ENCODE measurements at places on chromosomes 13 and 19.

GRCh38 chr13:46571189-46571908, 18.4 kb downstream of the LRCH1 start:
- no peak for DNase-seq

DNA sequence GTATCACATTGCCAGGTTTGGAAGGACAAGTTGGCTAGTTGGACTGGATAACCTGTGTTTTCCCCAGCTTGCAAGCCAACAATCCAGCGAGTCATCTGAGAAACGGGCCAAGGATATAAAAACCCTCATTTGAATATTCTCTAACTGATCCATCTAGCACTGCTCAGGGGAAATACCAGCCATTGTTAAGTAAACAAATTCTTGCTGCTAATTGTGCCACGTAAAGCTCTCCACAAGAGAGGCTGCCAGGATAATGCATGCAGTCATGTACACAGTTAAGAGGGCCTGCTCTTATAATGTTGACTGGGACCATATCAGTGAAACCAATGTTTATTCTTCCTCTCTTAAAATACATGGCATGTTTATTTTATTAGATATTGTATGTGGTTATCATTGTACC, 663.2 kb upstream of the SGCG start:
- no peak for DNase-seq

DNA sequence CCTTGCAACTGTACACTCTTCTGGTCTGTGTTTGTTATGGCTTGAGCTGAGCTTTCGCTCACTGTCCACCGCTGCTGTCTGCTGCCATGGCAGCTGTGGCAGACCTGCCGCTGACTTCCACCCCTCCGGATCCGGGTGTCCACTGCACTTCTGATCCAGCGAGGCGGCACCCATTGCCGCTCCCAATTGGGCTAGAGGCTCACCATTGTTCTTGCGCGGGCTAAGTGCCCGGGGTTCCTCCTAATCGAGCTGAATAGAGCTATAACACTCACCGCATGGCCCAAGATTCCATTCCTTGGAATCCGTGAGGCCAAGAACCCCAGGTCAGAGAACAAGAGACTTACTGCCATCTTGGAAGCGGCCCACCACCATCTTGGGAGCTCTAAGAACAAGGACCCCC, 2.2 kb upstream of the PSMC4 start:
- no peak for DNase-seq

- DNase-seq = no peak
Observed at GRCh38 chr19:4911786-4912672, 2.7 kb downstream of the UHRF1 start.

- no peak for DNase-seq
Observed at GRCh38 chr19:50427997-50428425, 4.7 kb upstream of the MYBPC2 start.

DNA sequence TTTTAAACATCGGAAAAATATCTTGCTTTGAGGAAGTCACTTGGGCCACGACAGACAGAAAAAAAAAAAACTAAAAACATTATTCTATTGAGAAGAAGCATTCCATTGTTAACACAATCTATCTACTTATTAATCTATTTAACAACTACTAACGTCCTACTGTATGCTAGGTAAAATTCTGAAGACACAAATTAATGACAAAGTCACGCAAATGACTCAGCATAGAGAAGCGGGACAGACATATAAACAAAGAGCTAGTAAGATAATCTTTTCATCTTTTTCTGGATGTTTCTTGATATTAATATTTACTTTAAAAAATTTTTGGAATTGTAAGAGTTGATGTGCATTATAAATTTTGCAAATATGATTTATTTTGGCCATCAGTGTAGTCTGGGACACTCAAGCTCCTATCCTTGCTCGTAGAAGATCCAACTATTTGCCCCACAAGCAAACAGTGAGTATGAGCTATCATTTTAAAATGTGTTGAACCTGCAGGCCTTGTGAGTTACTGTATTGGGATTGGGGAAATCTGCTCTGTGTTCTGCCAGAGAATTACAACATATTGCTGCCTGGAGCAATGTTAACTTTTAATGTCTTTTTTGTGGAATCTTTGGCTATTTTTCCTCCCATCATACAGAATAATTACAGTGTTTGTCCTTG, 109.1 kb downstream of the PCDH9 start:
- DNase-seq = no peak

- DNase-seq = no peak
Observed at GRCh38 chr19:44608391-44608821, 5.0 kb upstream of the IGSF23 start.

DNA sequence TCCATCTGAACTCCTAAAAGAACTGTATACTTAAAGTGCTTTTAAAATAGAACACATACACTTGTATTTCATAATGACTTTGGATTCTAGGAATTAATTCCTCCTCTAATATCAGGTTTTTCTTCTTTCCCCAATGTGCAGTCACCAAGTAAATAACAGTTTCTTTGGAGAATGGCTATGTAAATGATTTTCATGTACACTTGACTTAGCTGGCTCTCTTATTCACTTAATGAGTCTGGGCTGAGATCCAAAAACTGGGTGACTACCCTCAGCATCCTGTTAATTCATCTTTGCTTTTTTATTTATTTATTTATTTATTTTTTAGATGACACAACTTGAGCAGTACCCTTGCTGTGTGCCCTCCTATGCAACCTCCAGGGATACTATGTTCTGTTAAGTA, 1003.7 kb downstream of the SLITRK1 start:
- DNase-seq = no peak

DNA sequence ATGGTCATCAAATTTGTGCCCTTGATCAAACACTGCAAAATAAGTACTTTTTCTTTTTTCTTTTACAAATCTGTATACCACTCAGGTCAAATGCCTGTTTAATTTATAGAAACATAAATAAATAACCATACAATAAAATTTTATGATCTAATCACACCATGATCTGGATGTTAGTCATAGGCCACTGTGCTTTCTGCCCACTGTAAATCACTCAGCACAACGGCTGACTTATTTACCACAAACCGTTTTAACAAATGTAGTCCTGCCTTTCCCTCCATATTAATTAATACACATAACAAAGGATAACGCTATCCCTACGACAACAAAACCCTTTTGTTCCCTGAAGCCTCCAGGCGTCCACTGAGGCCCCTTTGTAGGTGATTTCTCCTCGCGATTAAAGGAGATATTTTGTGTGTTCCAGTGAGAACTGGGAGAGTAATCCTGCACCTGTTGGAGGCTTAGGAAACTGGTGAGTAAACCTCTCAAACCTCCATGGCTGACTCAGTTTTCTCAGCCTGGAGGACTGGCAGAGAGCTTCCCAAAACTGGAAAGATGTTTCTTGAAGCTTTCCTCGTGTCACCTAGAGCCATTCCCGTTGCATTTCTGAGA, 477.1 kb upstream of the SGCG start:
- DNase-seq = no peak

DNA sequence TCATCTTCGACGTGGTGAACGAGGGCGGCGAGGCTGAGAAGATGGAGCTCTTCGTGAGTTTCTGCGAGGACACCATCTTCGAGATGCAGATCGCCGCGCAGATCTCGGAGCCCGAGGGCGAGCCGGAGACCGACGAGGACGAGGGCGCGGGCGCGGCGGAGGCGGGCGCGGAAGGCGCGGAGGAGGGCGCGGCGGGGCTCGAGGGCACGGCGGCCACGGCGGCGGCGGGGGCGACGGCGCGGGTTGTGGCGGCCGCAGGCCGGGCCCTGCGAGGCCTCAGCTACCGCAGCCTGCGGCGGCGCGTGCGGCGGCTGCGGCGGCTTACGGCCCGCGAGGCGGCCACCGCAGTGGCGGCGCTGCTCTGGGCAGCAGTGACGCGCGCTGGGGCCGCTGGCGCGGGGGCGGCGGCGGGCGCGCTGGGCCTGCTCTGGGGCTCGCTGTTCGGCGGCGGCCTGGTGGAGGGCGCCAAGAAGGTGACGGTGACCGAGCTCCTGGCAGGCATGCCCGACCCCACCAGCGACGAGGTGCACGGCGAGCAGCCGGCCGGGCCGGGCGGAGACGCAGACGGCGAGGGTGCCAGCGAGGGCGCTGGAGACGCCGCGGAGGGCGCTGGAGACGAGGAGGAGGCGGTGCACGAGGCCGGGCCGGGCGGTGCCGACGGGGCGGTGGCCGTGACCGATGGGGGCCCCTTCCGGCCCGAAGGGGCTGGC, 52.6 kb downstream of the MAP4K1 start:
- DNase-seq = no peak

DNA sequence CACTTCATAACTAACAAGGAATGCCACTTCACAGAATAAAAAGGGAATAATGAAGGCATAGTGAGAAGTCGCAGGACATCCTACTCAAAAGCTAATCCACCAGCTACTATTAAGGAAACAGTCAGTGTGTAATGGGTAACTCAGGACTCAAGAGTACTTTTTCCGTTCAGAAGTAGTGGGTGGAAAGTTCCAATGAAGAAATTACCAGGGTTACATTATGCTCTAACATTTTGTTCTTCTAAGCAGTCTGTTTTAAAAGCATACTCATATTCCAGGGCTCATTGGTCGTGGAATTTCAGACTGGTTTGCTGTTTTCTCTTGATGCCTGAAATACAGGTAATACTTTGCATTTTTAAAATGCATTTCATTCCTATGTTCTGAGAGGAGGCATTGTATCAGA, 222.4 kb upstream of the IRS2 start:
- DNase-seq = no peak

GRCh38 chr13:51063909-51064308, 47.2 kb downstream of the C13orf42 start:
- no peak for DNase-seq

DNA sequence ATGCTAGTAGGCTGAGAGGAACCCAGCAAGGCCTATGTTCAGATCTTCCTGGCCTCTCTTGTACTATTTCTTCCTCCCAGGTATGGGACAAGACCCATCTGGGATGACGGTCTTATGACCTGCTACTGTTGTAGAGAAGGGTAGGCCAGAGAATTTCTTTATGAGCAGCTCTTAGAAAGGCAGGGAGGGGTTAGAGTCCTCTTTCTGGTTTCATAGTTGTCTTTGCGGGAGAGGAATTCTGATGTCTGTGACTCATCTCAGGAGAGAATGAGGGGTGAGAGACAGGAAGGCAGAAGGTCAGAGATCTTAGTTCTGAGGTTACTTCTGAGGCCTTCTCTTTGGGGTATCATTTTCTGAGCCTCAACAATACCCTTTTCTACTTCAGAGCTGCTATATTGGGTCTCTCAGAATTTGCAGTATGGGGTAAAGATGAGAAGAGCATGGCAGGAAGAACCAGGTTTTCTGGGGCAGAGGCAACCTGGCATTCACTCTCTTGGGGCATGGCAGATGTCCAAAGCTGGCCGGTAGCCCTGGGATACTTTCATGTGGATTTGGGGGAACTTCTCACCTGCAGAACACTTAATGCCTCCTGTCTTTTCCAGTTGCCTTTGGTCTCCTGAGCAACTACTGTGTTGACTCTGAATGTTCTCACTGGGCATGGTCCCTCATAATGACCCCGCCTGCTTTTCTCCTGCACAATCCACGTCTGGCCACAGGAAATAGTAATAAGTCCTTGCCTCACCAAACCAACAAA, 154.4 kb downstream of the GGACT start:
- no peak for DNase-seq

GRCh38 chr13:113150550-113151365, 7.7 kb upstream of the PROZ start:
- no peak for DNase-seq

- no peak for DNase-seq
Observed at GRCh38 chr13:20378721-20379120, 146.6 kb upstream of the GJB6 start.

DNA sequence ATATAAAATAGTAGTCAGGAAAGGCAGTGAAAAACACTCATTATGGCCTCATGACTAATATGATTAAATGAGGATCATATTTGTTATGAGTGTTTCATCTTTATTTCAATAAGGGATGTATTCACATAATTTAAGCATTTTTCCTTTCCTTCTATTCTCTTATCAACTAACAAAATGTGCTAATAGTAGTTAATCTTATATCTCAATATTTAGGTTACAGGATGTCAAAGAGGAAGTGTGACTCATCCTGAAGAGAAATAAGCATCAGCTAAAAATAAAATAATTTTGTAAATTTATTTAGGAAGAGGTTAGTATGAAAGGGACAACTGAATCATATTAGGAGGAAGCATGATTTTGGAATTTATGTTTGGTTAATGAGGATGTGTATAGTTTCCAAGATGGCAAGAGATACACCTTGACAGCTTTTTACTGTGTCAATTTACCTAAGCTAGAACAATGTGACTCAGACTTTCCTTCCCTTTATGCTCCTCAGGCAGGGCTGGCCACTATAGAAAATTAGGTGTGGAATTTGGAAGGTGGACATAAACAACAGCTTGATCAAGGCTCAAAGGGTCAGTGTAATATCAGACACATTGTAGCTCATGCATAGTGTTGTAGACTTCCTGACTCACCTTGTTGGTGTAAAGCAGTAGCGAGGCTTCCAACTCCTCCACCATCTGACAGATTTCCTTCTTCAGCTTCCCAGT, 172.7 kb downstream of the SLITRK1 start:
- no peak for DNase-seq

Data from cortex of kidney (tissue), 1 donor.